ENCODE measurements at places on chromosomes 2 and 18.

DNA sequence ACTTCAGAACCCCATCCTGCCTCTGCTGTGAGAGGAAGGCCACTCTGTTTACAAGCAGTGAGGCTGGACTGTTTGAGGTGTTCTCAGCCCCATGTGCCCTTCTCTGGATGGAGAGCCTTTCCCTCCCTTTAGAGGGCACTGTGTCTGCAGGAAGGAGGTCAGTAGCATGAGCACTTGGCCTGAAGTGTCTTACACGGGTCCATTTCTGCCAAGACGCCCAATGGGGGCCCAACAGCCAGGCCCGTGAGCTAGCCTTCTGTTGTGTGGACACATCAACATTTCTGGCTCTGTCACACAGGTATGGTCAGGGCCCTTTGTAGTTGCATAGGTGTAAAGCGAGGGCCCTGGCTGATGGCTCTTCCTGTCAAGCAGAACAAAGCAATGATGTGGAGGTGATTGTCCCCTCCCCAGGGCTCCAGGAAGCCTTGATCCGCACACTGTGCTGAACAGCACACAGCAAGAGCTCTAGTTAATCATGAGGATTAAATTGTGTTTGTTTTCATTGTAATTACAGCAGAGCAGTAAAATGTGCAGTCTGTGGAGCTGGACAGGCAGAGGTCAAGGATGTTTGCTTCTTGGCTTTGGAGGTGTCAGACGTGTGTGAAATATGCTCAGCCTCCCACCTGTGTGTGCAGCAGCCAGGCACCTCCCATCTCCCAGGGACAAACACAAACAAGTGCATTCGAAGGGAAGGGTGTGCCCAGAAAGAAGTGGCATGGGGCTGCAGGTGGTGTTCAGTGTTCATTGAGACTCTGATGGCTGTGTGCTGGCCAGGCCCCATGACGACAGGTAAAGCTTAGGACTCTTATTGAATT is 132.1 kb downstream of the SH3RF3 start:
- no peak for DNase-seq

- DNase-seq: no peak
Measured at GRCh38 chr18:78983512-78983911, 3.9 kb downstream of the SALL3 start.

DNA sequence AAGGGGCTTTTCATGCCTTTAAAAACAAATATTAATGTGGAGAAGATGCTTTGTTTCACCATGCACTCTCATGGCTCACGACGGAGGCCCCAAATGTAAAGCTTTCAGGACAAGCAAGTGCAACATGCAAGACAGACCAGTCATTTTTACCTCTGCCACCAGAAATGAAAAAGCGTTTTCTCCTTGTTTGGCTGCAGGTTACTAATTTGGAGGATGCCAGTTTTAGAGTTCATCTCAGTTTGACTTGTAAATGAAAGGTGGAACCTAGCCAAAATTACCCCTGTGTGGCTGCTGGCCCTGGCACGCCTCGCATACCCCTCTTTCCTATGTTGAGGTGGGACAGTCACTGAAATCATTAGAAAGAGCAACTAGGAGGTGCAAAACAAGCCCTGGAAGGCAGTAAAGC is 138.6 kb downstream of the BCL2 start:
- DNase-seq: no peak

DNA sequence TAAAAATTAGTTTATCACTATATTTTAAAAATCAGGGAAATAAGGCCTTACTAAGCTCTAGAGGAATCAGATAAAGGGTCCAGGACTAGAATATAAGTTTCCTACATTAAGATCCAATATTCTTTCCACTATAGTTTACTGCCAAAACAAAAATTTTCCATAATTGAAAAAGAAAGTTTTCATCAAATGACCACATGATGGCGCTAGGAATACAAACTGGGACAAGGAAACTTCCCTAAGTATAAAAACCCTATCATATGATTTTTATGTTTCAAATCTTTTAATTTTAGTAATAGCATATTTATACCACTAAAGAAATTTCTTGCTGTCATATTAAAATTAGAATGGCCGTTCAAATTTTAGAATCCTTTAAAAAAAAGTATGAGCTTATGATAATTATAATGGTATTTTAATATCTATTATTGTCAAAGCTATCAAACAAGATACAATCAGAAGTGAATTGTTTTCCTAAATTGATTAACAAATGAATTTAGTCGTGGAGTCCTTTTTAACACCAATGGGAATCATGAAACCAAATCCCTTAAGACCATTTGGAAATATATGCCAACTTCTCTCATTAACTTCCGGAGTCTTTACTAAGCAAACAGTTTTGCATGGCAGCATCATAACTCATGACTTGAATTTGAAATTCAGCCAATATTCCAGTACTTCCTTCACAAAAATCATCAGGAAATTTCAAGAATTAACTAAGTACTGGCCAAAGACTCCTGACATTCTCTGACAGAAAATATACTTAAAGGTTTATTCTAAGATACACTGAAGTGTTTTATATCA is 70.3 kb downstream of the SCN1A start:
- no peak for DNase-seq

DNA sequence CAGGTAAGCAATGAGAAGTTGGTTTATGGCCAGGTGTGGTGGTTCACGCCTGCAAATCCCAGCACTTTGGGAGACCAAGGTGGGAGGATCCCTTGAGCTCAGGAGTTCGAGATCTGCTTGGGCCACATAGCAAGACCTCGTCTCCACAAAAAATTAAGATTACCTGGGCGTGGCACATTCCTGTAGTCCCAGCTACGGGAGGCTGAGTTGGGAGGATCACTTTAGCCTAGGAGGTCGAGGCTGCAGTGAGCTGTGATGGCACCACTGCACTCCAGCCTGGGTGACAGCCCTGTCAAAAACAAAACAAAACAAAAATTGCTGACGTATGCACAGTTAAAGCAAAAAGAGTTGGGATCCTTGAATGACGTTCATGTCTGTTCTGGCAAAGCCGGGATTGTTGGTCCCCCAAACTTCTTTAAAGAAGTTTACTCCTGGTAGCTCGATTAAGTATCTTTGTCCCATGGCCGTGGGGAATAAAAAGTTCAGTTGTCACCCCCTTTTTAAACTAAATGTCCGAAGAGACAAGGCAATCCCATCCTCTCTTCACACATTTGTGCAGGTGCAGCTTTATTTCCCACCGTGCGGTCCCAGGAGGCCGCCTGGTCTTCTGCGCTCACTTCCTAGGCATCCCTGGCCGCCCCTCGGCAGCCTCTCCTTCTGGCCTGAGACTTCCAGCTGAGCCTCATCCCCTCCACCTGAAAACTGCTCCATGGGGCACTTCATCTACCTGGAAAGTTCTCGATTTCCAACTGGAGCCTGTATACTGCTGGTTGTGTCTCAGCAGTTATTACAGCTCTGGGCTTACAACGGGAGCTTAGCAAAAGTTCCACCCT is 762 bp upstream of the SPOPL start:
- no peak for DNase-seq

- DNase-seq: no peak
Measured at GRCh38 chr2:236775511-236775910, 205.9 kb downstream of the ACKR3 start.

- no peak for DNase-seq
Measured at GRCh38 chr2:216352653-216353270, 19.5 kb downstream of the MARCHF4 start.

DNA sequence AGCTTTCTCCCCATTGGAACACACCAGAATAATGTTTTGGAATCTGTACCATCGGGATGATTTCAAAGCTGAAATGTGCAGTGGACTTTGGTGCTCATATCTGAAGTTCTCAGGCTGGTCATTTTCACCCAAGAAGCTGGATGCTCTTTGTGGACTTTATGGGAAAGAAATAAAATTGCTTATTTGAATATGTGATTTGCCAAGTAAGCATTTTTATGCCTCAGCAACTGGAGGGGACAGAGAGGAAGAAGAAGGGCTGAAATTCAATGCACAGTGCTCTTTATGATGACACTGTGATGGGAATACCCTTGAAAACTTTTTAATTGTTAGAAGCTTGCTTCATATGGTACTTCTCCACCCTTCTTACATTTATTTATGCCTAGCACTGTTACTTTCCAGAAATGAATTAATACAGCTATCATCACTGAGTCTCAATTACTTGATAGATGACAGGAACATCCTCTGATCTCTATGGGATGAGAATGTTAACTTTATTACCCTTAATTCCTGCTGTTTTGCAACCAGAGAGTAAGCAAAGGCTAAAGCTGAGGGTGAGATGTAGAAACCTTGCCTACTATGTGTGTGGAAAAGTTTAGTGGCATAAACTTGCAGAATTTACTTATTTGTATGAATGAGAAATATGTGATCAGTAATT is 23.6 kb downstream of the SETBP1 start:
- no peak for DNase-seq

DNA sequence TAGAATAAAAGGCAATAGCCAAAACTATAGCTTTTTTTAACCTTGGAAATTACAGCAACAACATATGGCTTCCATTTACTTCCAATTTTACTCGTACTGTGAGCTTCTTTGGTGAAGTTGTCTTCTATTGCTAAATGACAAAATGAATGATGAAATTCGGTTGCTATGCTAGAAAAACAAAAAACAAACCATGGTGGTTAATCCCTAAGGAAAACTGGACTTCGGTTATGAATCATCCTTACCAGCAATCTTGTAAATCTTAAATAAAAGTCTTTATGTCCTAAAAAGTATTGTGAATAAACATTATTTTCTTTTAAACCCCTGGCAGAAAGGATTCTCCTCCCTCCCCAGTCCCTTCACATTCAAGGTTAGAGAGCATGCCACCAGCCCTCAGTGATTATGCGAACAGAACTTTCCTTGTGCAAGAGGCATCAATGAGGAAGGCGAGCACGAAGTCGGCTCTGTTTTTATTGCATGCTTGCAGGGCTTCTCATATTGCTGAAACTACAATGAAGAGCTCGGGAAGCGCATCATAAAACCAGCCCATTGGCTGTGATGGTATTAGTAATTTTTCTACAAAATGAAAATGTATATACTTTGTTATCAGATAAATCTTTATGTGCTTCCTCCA is 62.9 kb downstream of the ZNF521 start:
- DNase-seq: no peak

GRCh38 chr2:61640406-61640805 is 102.2 kb upstream of the XPO1 start:
- DNase-seq: no peak

Data from CD8-positive, alpha-beta T cell (primary cell).